ENCODE measurements at places on chromosomes 13 and 19.
A peak's percentile ranks its signal among the peaks of the same experiment; 100 is the strongest.

GRCh38 chr13:43135516-43135915 lies 112.1 kb downstream of the DNAJC15 start:
- no peak for DNase-seq
- H3K27ac ChIP-seq: no peak overlapping the region
- peaks cover 8% of the 10 kb centered on the region for H3K4me1 ChIP-seq
- H3K27me3 ChIP-seq: no peaks in the 10 kb centered on the region

GRCh38 chr19:39825531-39826076 lies 8.4 kb downstream of the DYRK1B start:
- DNase-seq: no peak
- H3K4me1 ChIP-seq: peaks cover 2% of the 10 kb centered on the region
- no peaks in the 10 kb centered on the region for H3K27me3 ChIP-seq

- no peak overlapping the region for H3K27ac ChIP-seq
- no peaks in the 10 kb centered on the region for H3K27me3 ChIP-seq
- H3K4me1 ChIP-seq: peaks cover 6% of the 10 kb centered on the region
- H3K4me3 ChIP-seq: no peak overlapping the region
- H3K36me3 ChIP-seq: no peaks in the 10 kb centered on the region
Measured at GRCh38 chr13:26561651-26562511, 4.4 kb downstream of the WASF3 start.

GRCh38 chr13:43783820-43784219 lies 3.0 kb downstream of the ENOX1 start:
- peaks cover 6% of the 10 kb centered on the region for H3K4me1 ChIP-seq
- no peak overlapping the region for H3K27ac ChIP-seq
- no peaks in the 10 kb centered on the region for H3K36me3 ChIP-seq
- DNase-seq: no peak
- H3K27me3 ChIP-seq: peaks cover 72% of the 10 kb centered on the region
- H3K4me3 ChIP-seq: no peak overlapping the region

GRCh38 chr19:46555628-46556280 lies 45.4 kb upstream of the CALM3 start:
- no peaks in the 10 kb centered on the region for H3K27me3 ChIP-seq
- no peak overlapping the region for H3K27ac ChIP-seq
- no peaks in the 10 kb centered on the region for H3K36me3 ChIP-seq
- H3K4me1 ChIP-seq: no peaks in the 10 kb centered on the region

DNA sequence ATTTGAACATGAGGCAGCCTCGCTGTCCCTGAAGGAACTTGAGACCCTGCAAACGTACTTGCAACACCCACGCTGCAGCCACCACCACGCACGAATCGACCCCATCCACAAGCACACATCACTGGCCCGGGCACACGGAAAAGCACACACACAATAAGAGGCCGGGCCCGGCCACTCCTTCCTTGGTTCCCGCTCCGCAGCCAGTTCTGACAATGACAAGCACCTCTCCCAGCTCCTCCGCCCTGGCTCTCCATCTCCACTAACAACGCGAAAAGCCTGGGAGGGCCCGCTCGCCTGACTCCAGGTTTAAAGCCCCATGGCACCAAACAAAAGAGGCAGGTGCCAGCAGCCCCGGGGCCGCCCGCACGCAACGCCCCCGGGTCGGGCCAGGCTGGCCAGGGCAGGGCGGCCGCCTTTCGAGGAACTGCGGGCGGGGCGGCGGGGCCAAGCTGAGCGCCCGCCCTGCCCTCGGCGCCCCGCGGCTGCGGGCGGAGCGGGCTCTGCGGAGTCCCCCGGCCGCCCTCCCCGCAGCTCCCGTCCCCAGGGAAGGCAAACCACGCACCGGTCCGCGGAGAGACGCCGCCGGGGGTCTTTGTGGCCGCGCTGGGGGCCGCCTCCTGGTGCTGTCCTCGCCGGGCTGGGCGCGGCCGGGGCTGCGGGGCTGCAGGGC lies 495 bp downstream of the DCLK1 start:
- peak overlapping the region; percentile 75 for H3K4me3 ChIP-seq
- DNase-seq: peak; percentile 75
- peaks cover 28% of the 10 kb centered on the region for H3K27me3 ChIP-seq
- no peaks in the 10 kb centered on the region for H3K36me3 ChIP-seq
- no peak overlapping the region for H3K27ac ChIP-seq

- no peak overlapping the region for H3K27ac ChIP-seq
- no peaks in the 10 kb centered on the region for H3K36me3 ChIP-seq
- DNase-seq: no peak
- no peaks in the 10 kb centered on the region for H3K4me1 ChIP-seq
Measured at GRCh38 chr13:83691966-83692365, 190.3 kb downstream of the SLITRK1 start.

DNA sequence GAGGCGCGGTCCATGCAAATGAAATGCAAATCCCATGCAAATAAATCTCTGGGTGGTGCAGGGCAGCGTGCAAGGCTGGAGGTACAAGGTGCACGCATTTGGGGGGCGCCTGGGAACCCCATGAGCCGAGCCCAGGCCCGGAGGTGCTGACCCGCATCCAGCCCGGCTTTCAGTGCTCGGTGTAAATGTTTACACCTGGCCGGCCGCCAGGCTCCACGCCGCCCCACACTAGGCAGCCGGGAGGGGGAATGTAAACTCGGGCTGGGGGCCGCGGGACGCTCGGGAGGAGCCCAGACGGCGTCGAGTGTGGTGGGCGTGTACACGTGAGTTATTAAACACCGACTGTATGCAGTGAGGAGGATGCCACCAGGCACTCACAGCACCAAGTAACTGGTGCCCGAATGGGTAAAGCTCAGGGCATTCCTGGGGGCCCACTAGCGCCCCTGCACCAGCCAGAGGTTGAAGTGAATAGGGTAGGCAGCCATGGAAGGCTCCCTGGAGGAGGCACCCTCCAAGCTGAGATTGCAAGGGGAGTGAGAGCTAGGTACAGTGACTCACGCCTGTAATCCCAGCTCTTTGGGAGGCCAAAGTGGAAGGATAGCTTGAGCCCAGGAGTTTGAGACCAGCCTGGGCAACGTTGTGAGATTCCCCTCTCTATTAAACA lies 17.2 kb downstream of the FUT6 start:
- no peak overlapping the region for H3K27ac ChIP-seq
- no peak overlapping the region for H3K4me3 ChIP-seq
- H3K27me3 ChIP-seq: no peaks in the 10 kb centered on the region
- peaks cover 3% of the 10 kb centered on the region for H3K4me1 ChIP-seq
- H3K36me3 ChIP-seq: no peaks in the 10 kb centered on the region

DNA sequence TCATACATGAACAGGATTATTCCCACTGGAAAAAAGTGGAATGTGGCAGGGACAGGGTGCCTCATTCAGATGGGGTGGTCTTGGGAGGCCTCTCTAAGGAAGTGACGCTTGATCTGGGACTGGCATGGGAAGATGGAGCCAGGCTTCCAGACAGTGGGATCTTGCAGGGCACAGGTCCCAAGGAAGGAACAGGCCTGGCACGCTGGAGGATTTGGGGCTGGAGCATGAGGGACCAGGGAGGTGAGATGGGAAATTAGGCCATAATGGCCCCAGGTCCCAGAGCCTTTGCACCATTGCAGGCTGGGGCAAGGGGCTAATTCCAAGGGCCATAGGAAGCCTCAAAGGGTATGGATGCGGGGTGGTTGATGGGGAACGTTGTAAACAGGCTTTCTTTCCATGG lies 9.2 kb downstream of the ZNF536 start:
- H3K27me3 ChIP-seq: no peaks in the 10 kb centered on the region
- no peak overlapping the region for H3K4me3 ChIP-seq
- H3K36me3 ChIP-seq: no peaks in the 10 kb centered on the region
- no peak for DNase-seq
- no peaks in the 10 kb centered on the region for H3K4me1 ChIP-seq
- H3K27ac ChIP-seq: no peak overlapping the region

DNA sequence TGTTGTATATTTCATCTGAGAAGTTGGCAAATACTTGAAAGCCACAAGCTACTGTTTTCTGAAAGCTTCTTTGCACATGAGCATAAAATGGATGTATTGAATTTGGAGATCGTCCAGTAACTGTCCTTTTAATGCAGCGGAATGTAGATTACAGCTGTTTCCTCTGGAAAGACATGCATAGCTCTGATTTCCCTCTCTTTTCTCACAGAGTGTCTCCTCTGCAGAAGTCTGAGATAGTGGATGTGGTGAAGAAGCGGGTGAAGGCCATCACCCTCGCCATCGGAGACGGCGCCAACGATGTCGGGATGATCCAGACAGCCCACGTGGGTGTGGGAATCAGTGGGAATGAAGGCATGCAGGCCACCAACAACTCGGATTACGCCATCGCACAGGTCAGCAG lies 283.0 kb downstream of the SHISA2 start:
- H3K4me1 ChIP-seq: peaks cover 9% of the 10 kb centered on the region
- H3K27me3 ChIP-seq: no peaks in the 10 kb centered on the region
- H3K36me3 ChIP-seq: no peaks in the 10 kb centered on the region
- no peak overlapping the region for H3K4me3 ChIP-seq
- no peak for DNase-seq
- H3K27ac ChIP-seq: no peak overlapping the region

- peaks cover 44% of the 10 kb centered on the region for H3K27me3 ChIP-seq
- no peaks in the 10 kb centered on the region for H3K36me3 ChIP-seq
Measured at GRCh38 chr19:46495786-46496099, at the start of gene PNMA8B. Gene PNMA8B, minus strand, starts transcription at chr19:46495867. Its CDS starts 402 bp downstream, at chr19:46495465.

DNA sequence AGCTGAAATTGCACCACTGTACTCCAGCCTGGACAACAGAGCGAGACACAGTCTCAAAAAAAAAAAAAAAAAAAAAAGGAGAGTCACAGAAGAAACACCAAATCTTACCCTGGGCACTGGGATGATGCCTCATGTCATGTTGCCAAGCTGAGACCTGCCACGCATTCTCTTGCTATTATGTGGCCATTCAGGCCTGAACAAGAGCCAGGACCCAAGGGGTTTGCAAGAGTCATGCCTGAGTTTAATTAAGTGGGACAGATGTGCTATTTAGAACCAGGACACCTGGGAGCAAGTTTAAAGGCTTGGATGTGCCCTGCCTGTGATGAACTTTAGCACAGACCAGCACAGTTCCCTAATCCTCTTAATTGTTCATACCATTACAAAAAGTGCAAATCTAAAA lies 9.8 kb downstream of the PNMA8A start:
- H3K36me3 ChIP-seq: no peaks in the 10 kb centered on the region
- DNase-seq: no peak
- H3K4me1 ChIP-seq: no peaks in the 10 kb centered on the region
- no peak overlapping the region for H3K4me3 ChIP-seq
- no peaks in the 10 kb centered on the region for H3K27me3 ChIP-seq
- no peak overlapping the region for H3K27ac ChIP-seq

DNA sequence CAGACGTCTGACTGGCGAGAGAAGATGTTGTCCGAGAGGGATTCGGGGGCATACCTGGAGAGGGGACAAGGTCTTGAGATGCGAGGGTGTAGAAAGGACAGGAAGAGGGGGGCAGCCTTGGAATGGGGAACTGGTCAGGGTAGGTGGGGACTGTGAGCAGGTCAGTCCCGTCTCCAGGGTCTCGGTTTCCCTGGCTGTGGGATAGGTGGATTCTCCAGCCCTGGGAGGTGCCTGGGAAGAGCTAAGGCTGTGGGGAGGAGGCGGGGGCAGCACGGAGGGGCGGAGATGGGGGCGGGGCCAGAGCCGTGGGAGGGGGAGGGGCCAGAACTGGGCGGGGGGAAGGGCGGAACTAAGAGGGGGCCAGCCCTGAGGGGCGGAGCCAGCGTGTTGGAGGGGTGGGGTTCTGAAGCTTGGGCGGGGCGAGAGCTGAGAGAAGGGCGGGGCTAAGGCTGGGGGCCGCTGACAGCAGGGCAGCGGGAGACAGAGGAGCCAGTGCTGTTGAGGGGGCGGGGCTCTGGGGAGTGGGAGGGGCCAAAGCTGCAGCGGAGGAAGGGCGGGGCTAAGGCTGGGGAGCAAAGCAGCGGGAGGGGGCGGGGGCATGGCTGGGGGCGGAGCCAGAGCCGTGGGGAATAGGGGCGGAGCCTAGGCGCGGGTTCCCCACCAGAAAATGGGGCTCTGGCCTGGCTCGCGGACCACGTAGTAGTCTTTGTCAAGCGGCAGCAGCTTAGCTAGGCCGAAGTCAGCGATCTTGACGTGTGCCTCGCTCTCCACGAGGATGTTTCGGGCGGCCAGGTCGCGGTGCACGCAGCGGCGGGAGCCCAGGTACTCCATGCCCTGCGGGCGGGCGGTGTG lies 9.5 kb upstream of the INSL3 start:
- peak overlapping the region; percentile 82 for H3K27ac ChIP-seq
- H3K4me1 ChIP-seq: peaks cover 15% of the 10 kb centered on the region
- H3K36me3 ChIP-seq: no peaks in the 10 kb centered on the region
- peak; percentile 93 for DNase-seq
- peak overlapping the region; percentile 93 for H3K4me3 ChIP-seq
- H3K27me3 ChIP-seq: no peaks in the 10 kb centered on the region

DNA sequence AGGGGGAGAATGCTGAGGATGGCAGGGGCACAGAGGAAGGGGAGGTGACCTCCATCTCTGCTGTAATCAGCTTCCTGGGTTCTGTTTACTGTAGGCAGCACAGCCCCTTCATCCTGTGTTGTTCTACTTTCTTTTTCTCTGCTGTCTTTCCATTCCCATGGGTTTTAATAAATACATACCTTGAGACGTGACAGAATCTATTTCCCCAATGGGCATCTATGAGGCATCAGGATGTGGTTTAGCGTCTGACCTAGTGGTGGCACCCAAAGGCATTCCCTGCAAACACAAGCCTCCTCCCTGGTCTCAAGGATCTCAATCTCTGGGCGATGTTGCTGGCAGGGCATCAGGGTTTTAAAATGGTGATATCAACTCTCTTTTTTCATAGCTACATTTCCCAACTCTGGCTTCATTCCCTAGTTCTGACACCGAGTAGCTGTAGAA lies 60.8 kb downstream of the ALOX5AP start:
- no peaks in the 10 kb centered on the region for H3K36me3 ChIP-seq
- no peak for DNase-seq
- peaks cover 3% of the 10 kb centered on the region for H3K4me1 ChIP-seq
- H3K27me3 ChIP-seq: no peaks in the 10 kb centered on the region
- no peak overlapping the region for H3K27ac ChIP-seq

GRCh38 chr13:106349080-106349931 lies 186.2 kb downstream of the EFNB2 start:
- H3K4me3 ChIP-seq: peak overlapping the region; percentile 8
- DNase-seq: peak; percentile 27
- H3K27me3 ChIP-seq: peaks cover 12% of the 10 kb centered on the region
- H3K4me1 ChIP-seq: peaks cover 2% of the 10 kb centered on the region

DNA sequence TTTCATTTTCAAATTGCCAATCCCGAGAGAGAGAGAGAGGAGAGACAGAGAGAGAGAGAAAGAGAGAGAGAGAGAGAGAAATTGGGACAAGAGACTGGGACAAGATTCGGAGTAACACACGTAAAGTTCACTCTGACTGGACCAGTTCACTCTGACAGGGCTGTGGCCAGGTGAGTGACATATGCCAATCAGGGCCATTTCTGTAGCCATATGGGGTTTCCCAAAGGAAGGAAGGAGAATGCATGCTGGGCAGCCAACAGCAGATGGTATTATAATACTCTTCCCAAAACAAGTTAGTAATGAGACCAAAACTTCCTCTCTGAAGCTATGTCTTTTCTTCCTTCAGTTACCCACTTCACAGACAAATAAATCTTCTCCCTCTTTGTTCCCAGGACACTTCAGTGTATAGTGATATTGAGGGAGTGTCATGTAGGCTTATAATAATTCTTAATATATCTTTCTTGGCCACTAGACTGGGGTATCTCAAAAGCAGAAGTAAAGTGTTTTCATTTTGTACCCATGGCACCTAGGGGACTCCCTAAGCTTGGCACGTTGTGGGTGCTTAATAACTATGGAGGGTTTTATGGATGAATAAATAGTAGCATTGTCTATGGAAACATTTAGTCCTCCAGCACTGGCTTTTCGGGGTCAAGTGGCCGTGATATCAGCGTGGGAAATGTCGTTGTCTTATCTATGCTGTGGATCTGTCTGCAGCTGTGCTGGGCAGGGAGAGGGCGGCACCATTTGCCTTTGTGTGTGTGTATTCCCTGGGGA lies 51.6 kb downstream of the SERP2 start:
- H3K4me3 ChIP-seq: no peak overlapping the region
- H3K27me3 ChIP-seq: no peaks in the 10 kb centered on the region
- H3K4me1 ChIP-seq: no peaks in the 10 kb centered on the region

GRCh38 chr19:11463391-11463790 lies 17.5 kb downstream of the ELAVL3 start:
- H3K27ac ChIP-seq: no peak overlapping the region
- no peak overlapping the region for H3K4me3 ChIP-seq
- H3K4me1 ChIP-seq: peaks cover 6% of the 10 kb centered on the region
- no peaks in the 10 kb centered on the region for H3K36me3 ChIP-seq
